ENCODE measurements at places on chromosomes 11 and 22.

DNA sequence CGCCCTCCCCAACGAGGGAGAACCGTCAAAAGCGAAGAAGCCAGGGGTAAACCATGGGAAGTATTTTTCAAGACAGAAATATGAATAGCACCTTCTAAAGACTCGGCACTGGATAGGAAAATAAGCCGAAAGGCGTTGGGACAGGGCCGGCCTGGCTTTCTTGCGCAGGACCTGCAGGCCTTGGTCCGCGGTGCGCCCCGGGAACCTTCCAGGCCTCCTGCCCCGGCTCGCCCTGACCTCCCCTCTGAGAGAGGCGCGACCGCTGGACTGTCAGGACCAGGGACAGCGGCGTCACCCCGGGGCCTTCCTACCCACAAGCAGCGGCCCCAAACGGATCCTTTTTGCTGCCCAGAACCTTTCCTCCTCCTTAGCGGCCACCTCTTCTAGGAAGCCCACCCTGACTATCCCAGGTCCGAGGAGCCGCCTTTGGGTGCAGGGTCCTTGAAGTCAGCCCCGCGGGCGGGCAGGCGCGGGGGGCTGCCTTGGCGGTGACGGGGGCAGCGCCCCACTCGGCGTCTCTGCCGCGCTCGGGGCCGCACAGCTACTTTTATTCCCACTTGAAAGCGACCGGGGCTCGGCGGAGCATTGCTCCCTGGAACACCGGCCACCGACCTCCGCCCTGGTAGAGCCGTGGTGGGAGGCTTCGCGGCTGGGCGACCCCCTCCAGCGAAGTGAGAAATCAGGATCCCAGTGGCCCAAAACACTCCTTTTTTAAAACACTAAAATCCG, 650 bp upstream of the MAPK11 start:
- DNase-seq = no peak

GRCh38 chr11:104946907-104947306, 21.5 kb downstream of the CASP4 start:
- no peak for DNase-seq

DNA sequence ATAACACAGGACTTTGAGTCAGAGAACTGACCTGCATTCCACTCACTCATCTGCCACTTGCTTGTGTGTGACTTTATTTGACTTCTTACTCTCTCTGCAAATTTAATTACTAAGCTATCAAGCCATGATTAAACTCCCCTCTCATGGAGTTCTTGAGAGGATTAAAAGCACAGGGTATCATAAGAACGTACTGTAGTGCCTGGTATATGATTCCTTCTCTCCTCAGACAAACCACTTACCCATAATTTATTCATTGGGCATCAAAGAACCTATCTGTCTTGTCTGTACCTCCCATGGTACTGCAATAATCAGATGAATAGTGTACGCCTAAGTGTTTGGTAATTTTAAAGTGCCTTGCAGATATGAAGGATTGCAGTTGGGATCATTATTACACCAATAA, 130.6 kb upstream of the UBASH3B start:
- DNase-seq = no peak

- DNase-seq = no peak
Observed at GRCh38 chr11:110293389-110293788, 3.0 kb downstream of the RDX start.

DNA sequence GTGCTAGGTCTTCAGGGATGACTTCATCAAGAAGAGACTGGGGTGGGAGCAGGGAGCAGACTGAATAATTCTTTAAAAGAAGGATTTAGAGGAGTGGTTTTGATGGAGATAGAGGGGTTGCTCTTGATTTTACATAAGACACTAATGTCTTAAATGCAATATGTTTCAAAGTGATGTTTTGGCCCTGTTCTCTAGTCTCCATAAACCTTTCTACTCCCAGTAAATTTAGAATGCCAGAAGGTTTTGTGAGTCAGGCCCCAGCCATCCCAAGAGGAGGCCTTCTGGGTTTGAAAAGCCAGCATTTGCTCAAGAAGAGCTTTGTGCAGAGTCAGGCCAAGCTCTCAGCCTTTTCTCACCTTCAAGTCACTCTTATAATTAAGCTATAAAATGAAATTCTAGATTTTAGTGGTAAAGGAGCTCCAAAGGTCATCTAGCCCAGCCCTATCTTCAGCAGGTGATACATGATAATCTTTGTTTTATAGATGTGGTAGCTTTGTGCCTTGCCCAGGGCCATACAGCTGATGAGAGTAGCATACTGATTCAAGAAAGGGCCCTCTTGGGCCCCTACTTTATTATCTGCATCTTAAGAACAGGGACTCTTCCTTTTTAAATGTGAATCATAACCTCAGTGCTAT, 122.8 kb upstream of the MTNR1B start:
- DNase-seq = no peak

GRCh38 chr22:48606684-48607307, 1220.9 kb downstream of the BRD1 start:
- DNase-seq = no peak

DNA sequence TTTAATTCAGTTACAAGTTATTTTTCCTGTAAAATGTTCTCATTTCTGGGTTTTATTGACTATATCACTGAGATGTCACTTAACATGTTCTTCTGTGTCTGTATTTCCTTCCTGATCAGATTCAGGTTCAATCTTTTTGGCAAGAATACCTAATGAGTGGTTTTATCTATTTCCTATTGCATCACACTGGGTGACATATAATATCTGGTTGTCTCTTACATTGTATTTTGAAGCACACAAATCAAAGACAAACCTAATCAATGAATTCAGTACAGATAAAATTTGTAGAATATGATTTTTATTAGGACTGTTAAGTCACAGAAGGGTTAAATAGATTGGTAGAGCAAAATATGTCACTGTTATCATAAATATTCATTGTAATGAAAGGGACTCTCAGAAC, 60.4 kb downstream of the BCL2L13 start:
- no peak for DNase-seq

GRCh38 chr11:109960831-109961230, 132.4 kb upstream of the ZC3H12C start:
- DNase-seq = no peak
